Uterus (tissue), 4 donors: ENCODE measurements at places on chromosomes 6 and 20. TPM values are rescaled to one million over a fixed set of nuclear protein-coding genes. Genes with fewer than 3 reads are reported as not detected.

NUP153 gene
- total RNA-seq = 55.1 TPM

DNA sequence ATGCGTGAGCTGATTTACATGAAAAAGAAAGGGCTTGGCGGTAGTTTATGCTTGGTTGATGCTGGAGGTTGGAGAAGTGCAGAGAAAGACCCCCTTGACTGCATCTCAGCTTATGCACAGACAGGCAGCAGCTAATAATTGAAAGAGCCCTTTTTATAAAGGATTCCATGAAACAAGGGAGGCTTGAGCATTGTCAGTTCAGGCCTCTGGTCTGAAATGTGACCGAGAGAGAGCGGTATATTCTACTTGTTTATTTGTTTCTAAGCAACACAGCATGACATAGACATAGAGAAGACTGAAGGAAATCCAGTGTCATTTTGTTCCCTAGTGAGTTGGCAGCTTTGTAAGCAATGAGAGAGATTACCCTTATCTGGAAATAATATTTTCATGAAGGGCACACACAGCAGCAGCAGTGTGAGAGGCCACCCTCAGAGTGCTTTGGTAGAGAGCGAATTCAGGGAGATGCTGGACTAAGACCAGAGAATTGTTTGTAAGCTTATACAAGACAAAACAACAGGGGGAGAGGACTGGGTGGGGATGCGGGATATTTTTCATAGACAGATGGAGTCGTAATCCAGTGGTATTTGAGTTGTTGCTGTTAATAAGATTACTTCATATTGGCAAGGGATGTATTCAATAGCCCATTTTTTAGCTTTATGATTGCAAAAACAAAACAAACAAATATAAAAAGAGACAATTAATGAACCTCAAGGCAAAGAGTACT, 34.6 kb upstream of the LAMA2 start:
- no peak overlapping the region for H3K27ac ChIP-seq
- no peaks in the 10 kb centered on the region for H3K4me1 ChIP-seq
- no peak for DNase-seq
- no peaks in the 10 kb centered on the region for H3K27me3 ChIP-seq

- no peaks in the 10 kb centered on the region for H3K36me3 ChIP-seq
- no peaks in the 10 kb centered on the region for H3K27me3 ChIP-seq
- H3K4me3 ChIP-seq = no peak overlapping the region
- DNase-seq = no peak
Observed at GRCh38 chr6:40328386-40328985, 258.7 kb downstream of the LRFN2 start.

GMPR gene
- 18.2 TPM for total RNA-seq

CST2 gene
- not detected for total RNA-seq

DNA sequence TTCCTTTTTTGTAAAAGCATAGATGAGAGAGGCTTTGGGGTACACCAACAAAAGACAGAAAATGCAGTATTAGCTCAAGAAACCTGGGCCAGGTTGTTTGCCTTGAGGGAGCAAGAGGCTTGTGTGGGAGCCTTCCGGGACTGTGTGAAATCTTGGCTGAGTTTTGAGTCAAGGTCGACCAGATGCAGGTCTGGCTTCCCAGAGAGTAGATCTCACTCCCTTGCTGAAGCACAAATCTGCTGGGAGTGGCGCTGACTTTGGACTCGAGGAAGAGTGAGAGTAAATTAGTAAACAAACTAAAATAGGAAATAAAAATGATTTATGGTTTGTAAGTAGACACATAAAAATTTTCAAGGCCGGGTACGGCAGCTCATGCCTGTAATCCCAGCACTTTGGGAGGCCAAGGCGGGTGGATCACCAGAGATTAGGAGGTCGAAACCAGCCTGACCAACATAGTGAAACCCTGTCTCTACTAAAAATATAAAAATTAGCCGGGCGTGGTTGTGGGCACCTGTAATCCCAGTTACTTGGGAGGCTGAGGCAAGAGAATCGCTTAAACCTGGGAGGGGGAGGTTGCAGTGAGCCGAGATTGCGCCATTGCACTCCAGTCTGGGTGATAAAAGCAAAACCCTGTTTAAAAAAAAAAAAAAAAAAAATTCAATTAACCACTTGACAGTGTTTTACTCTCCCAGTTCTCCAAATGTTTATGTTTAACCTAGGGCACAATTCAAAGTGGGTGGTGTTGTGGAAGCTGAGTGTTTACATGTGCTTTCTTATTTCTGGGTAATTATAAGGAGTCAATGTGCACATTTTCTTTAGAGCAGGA, 27.7 kb upstream of the EDN1 start:
- no peak overlapping the region for H3K27ac ChIP-seq
- no peak overlapping the region for H3K4me3 ChIP-seq
- H3K27me3 ChIP-seq = no peaks in the 10 kb centered on the region

DNA sequence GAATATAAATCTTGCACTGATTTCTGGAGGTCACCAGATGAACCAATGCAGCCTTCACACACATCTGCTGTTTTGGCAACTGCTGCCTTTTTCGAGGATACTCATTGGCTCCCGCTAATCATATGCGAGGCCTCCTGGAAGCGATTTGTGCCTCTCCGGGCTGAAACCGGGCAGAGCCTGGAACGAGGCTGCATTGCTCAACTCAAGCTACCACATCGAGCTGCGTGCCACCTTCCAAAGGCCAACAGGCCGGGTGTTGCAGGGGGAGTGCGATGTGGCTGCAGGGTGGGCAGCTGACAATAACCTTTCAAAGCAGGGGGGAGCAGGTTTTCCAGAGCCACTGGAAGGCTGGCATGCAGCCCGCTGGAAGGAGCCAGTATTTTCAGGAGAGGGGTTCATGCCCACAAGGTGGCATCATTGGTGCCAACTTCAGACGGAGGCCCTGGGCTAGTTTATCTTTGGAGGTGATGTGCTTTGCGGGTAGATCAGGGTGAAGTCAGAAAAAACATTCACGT, 122.6 kb upstream of the IFNGR1 start:
- no peaks in the 10 kb centered on the region for H3K4me1 ChIP-seq
- no peak overlapping the region for H3K27ac ChIP-seq
- no peaks in the 10 kb centered on the region for H3K36me3 ChIP-seq
- DNase-seq = no peak
- H3K27me3 ChIP-seq = no peaks in the 10 kb centered on the region
- no peak overlapping the region for H3K4me3 ChIP-seq

SIRPG gene
- not detected for total RNA-seq

GRCh38 chr20:57076152-57076652, 190.2 kb downstream of the BMP7 start:
- H3K36me3 ChIP-seq = no peaks in the 10 kb centered on the region
- no peaks in the 10 kb centered on the region for H3K4me1 ChIP-seq
- DNase-seq = no peak
- no peak overlapping the region for H3K4me3 ChIP-seq
- H3K27ac ChIP-seq = no peak overlapping the region

DNA sequence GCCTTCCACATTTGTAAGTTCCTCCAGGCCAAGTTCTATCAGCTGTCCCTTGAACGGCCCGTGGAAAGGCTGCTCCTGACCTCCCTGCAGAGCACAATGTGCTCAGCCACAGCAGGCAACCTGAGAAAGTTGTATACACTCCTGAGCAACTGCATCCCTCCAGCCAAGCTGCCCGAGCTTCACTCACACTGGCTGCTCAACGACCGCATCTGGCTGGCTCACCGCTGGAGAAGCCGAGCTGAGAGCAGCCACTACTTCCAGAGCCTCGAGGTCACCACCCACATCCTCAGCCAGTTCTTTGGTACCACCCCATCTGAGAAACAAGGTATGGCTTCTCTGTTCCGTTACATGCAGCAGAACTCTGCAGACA, 2.1 kb downstream of the ZSWIM1 start:
- no peaks in the 10 kb centered on the region for H3K4me1 ChIP-seq
- H3K27me3 ChIP-seq = no peaks in the 10 kb centered on the region
- no peak overlapping the region for H3K4me3 ChIP-seq

- H3K27me3 ChIP-seq = no peaks in the 10 kb centered on the region
- no peak for DNase-seq
- H3K4me3 ChIP-seq = no peak overlapping the region
- H3K4me1 ChIP-seq = no peaks in the 10 kb centered on the region
- no peaks in the 10 kb centered on the region for H3K36me3 ChIP-seq
- H3K27ac ChIP-seq = no peak overlapping the region
Observed at GRCh38 chr6:152472325-152472724, 164.8 kb downstream of the SYNE1 start.

GRCh38 chr20:63567386-63568169, 6.5 kb downstream of the HELZ2 start:
- H3K27me3 ChIP-seq = no peaks in the 10 kb centered on the region
- H3K4me1 ChIP-seq = no peaks in the 10 kb centered on the region
- H3K27ac ChIP-seq = no peak overlapping the region
- DNase-seq = no peak
- no peak overlapping the region for H3K4me3 ChIP-seq
- H3K36me3 ChIP-seq = no peaks in the 10 kb centered on the region

GRCh38 chr6:31851485-31851832, 11.2 kb downstream of the NEU1 start:
- no peak for DNase-seq
- H3K4me3 ChIP-seq = no peak overlapping the region
- H3K27me3 ChIP-seq = no peaks in the 10 kb centered on the region
- H3K4me1 ChIP-seq = no peaks in the 10 kb centered on the region
- H3K27ac ChIP-seq = no peak overlapping the region
- H3K36me3 ChIP-seq = no peaks in the 10 kb centered on the region

BACH2 gene
- total RNA-seq = 15.0 TPM

GRCh38 chr20:16424780-16425179, 148.5 kb downstream of the KIF16B start:
- no peaks in the 10 kb centered on the region for H3K36me3 ChIP-seq
- H3K27me3 ChIP-seq = no peaks in the 10 kb centered on the region
- no peaks in the 10 kb centered on the region for H3K4me1 ChIP-seq
- no peak overlapping the region for H3K27ac ChIP-seq
- no peak for DNase-seq

LAMP5 gene
- 0.43 TPM for total RNA-seq

- H3K27ac ChIP-seq = no peak overlapping the region
- no peaks in the 10 kb centered on the region for H3K4me1 ChIP-seq
- no peaks in the 10 kb centered on the region for H3K27me3 ChIP-seq
- no peaks in the 10 kb centered on the region for H3K36me3 ChIP-seq
- DNase-seq = no peak
Observed at GRCh38 chr6:39333644-39334438, 11.3 kb upstream of the KCNK16 start.

GJA10 gene
- total RNA-seq = not detected

GRCh38 chr6:36578431-36578830, 15.7 kb upstream of the SRSF3 start:
- H3K4me3 ChIP-seq = no peak overlapping the region
- no peaks in the 10 kb centered on the region for H3K36me3 ChIP-seq
- no peaks in the 10 kb centered on the region for H3K4me1 ChIP-seq

NPEPL1 gene
- 35.2 TPM for total RNA-seq

DNA sequence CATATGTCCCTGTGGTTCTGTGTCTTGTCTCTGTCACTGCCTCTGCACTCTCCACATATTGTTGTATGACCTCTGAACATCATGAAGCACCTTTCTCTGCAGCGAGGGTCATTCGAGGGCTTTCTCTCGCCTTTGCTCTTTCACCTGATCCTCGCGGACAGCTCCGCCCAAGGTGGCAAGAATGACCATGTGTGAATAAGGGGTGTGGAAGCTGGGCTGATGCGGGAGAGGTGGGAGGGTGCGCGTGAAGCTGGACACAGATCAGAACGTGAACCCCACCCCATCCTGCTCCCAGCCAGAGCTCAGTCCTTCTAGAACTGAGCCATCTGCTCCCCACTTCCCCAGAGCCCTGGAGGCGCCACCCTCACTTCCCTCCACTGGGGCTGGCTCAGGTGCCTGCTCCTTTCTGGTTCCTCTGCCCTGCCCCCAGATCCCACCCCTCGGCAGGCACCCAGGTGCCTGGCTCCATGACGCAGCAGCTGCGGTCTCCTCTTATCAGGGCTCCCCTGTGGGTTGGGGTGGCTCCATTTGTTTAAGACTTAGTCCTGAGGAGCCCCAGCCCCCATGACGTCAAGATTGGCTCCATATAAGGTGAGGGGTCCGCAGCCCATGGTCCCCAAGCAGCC, at the start of gene MUCL3:
MUCL3 (plus strand) TSS at position 613 of the 626 bp plus-strand sequence. CDS start 27 bp downstream, outside the sequence.
- H3K27me3 ChIP-seq = no peaks in the 10 kb centered on the region
- no peak for DNase-seq
- no peaks in the 10 kb centered on the region for H3K36me3 ChIP-seq
- no peaks in the 10 kb centered on the region for H3K4me1 ChIP-seq
